Astrocyte (in vitro differentiated cells and primary cell): ENCODE measurements at places on chromosomes 5 and 9.
A peak's percentile ranks its signal among the peaks of the same experiment; 100 is the strongest.

DNA sequence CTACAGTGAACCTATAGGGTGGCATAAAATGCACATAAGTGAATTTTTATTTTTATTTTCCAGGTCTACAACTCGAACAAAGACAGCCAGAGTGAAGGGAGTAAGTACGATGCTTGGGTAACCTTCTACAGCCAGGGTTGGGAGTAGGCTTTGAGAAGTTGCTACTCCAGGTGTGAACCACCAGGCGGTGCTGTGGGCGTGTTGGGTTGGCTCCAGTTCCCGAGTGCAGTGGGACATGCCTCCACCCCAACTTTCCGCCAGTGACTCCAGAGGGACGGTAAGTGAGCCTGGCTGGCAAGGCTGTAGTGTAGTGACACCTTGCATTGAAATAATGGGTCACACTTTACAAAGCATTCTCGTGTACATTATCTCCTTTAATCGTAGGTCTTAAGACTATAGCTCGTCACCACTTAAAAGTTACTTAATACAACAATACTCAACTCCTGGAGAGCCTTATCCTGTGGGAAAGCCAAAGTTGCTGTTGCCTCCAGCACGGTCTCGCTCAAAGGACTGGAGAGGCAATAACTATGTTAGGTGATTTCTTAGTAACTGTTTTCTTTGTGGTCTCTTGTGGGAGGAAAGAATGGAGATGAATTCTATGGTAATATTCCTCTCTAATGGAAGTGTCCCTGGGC, 244.0 kb downstream of the ARHGAP26 start:
- DNase-seq: peak; percentile 64

DNA sequence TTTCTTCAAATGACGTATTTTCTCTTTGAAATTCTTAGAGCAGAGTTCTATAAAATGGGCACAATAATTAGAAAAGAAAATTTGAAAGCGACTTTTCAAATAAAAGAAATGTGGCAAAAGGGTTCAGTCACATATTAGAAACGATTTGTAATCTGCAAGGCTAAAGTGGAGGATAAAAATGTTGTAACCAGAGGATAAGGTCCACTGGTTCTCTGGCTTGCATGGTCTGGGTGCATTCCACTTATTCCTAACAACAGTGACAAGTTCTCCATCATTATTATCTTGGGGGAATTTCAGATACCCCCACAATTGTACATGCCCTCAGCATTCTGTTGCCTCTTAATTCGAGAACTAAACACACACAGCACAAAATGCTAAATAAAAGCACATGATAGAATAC, 91.1 kb downstream of the IQGAP2 start:
- DNase-seq: no peak

DNA sequence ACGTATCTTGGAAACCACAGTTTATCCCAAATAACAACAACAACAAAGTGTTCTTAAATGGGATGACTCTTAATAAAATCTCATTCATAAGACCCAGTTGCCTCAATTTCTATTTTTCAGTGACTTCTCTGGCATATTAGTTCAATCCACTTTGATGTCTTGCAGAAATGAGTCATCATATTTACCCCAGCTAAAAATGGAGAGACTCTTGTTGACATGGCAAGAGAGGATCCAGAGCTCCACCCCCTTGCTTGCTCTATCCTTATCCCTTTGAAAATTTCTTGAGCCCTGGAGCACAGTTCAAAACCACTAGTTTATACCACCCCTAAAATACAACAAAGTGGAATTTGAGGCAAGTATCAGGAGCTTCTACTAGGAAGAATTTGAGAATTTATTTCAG, 20.8 kb downstream of the VCAN start:
- DNase-seq: no peak

- peak; percentile 59 for DNase-seq
Observed at GRCh38 chr9:128995791-128996190, 32.3 kb downstream of the SH3GLB2 start.

DNA sequence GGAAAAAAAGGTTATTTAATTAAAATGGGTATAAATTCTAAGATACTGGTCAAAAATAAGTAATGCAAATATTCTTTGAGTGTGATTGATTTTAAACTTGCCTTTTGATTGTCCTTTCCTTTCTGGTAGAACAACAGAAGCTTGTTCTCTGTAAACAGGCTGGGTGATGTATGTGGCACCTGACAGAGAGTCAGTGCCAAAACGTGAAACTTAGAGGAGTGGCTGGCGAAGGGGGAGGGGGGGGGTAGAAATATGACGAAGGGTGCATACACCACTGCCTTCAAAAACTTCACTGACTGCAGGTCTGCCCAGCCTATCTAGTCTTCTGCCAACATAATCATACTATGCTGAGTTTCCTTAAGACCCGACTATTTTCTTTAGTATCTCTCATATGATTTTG, 629.8 kb upstream of the SEMA6A start:
- no peak for DNase-seq

DNA sequence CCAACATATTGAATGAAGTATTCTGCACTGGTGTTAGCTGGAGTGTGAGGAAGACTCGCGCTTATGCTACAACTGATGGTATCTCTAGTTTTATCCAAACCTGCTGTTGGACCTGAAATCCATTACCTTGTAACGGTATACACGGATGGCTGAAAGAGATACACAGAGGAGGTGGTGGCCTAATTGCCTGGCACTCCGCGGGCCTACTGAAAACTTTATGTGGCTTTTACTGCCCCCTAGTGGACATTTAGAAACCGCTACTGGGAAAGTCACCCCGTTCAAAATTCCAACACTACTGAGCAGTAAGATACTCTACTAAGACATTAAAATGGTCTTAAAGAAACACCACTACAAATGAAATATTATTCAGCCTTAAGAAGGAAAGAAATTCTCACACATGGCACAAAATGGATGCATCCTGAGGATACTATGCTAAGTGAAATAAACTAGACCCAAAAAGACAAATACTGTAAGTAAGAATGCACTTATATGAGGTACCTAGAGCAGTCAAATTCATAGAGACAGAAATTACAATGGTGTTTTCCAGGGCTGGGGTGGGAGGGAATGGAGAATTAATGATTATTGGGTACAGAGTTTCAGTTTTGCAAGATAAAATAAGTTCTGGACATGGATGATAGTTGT, 100.4 kb downstream of the TTLL11 start:
- DNase-seq: peak; percentile 45

GRCh38 chr9:18976221-18976708, 56.7 kb downstream of the SAXO1 start:
- no peak for DNase-seq

DNA sequence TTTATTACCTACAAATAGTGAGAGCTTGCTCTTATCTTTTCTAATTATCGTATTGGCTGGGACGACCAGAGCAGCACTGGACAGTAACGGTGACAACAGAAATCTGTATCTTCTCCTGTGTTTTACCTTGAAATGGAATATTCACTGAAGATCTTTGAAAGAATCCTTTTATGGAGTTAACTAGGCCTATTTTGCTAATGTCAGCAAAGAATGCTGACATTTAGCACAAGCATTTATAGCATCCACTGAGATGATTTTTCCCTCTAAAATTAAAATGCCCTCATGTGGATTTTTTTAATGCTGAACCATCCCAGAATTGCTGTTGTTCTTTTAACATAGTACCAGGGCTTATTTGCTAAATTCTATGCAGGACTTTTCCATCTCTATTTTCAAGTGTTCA, 59.4 kb downstream of the ROR2 start:
- DNase-seq: no peak
